ENCODE measurements at places on chromosomes 2 and 18.

DNA sequence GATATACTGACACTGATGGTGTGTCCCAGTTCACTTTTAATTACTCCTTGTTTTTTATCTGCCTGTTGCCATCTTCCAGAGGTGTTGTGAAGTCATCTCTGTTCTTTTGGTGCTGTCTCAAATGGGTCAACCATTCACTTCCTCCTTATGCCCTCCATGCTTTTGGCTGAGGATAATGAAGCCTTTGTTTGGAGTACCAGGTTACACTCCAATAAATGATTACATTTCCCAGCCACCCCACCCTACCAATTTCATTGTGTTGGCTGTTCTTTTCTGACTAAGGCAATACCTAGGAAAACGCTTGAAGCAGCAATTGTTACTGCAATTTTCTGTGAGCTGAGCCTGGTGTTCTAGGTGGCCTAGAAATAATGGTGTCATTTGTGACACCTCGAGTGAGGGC lies 29.8 kb upstream of the ACTG2 start:
- no peak for DNase-seq

GRCh38 chr2:123438251-123438650 lies 586.8 kb upstream of the CNTNAP5 start:
- DNase-seq, result no peak

DNA sequence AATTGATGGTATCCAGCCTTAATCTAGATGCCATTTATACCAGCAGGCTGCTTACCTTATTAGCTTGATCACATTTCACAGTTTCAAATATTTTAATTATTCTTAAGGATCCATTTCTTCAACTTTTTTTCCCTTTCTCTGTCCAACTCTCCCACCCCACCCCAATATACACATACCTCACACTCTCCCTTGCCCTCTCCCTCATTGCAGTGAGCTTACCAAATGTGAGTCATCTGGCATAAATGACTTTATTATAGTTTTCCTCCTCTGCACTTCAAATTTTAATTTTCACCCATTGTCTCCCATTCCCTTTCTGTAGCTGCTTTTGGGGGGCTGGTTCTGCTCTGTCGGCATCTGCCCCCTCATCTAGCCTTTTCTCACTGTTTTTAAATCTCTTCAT lies 12.9 kb downstream of the HTR2B start:
- DNase-seq, result no peak

DNA sequence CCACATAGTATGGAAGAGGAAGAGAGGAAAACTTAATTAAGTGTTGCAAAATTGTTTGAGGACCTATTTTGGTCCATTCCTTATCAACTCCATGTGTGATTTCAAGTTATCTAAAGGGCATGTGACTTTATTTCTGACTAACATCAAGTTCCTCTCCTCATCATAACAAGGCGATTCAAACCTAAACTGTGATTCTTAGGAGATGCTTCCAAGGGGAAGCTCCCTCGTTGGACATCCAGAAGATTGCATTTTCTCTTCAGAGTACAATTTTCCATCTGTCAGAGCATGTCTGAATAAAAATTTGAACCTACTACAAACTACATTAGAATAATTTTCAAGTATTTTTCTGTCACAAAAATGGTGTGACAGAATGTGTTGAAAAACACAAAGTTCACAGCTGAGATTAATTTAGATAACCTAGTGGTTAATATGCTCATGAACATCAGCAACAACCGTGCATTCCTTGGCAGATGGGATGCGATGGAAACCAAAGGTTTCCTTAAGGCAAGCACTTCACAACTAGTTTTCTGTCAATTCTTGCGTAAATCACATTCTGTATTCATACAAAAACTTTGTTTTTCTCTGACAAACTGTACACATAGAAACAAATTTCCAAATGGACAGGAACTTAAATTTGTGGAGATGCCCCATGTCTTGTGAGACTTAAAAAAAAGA lies 4.2 kb downstream of the SFT2D3 start:
- DNase-seq, result no peak

GRCh38 chr2:164569378-164569777 lies 51.9 kb downstream of the GRB14 start:
- DNase-seq, result no peak

DNA sequence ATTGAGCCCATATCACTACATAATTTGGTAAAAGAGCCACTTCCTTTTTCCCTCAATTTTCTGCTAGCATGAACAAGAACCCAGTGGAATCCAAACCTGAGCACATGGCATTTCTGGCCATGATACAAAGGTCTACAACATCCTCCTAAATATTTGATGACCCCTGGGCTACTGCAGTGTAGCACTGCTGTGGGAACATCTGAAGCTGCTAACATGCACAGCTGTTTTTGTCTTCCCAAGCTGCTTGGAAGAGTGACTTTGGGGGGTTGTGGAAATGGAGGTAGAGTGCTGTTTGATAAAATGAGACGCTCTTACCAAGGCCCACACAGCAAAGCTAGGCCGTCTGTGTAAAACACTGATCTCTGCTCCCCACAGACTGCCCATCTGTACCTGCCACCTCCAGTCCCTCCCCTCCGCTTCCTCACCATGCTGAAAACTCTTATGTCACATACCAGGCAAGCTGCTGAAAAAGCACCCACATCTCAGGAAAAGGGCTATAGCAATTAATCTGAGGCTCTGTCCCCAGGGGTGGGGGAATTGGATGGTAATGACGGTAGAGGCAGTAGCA lies 197.2 kb upstream of the HNRNPA3 start:
- DNase-seq, result no peak

GRCh38 chr2:205646680-205647079 lies 35.6 kb upstream of the NRP2 start:
- DNase-seq, result no peak

GRCh38 chr2:171712051-171712450 lies 24.8 kb downstream of the DYNC1I2 start:
- DNase-seq, result no peak

DNA sequence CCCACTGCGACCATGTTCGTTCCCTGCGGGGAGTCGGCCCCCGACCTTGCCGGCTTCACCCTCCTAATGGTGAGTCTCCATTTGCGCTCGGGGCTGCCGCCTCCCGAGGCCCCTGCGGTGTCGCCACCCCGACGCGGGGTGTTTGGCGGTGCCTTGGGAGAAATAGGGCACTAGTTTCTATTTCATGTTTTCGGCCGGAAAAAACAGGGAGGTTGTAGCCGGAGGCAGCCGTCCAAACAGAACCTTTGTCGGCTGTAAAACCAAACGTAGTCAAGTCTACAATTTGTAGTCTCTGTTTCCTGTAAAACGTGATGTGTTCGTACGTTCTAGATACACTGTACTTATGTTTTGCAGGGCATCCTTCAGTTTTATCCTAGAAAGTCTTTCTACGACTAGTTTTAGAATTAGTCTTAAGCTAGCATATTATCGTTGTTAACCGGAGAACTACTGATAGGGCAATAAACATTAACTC lies 290 bp downstream of the PSMG2 start:
- no peak for DNase-seq

DNA sequence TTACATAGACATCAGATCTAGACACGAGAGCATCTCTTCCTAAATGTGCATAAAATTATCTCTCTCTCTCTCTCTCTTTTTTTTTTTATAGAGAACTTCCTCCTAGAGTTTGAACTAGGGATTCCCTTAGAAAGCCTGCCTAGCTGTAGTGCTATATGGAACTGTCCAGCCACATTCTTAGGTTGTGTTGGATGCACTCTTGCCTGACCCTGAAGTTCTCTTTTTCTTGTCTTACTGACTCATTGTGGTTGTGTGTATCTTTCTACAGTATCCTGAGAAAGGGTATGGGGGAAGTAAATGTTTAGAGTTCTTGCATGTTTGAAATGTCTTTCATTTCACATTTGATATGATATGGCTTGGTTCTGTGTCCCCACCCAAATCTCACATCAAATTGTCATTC lies 368.2 kb downstream of the CDH2 start:
- no peak for DNase-seq

DNA sequence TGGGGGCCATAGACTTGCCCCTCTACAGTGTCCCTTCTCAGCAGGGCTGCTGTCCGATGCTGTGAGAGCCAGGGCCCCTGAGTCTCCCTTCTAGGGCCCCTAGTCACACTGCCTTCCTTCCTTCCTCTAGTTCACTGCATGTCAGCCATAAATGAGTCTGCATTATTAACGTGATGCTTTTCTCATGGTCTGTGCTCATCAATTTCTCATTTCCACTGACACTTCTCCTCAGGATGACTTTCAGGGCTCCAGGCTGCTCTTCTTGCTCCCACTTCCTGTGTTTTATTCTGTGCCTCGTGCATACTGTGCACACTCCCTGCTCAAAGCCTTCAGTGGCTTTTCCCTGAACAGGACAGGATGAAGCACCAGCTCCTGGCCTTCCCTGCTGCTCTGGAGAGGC lies 146.5 kb downstream of the FAM210A start:
- DNase-seq, result no peak

- DNase-seq, result no peak
Observed at GRCh38 chr2:72925328-72925943, 8.1 kb downstream of the EMX1 start.

DNA sequence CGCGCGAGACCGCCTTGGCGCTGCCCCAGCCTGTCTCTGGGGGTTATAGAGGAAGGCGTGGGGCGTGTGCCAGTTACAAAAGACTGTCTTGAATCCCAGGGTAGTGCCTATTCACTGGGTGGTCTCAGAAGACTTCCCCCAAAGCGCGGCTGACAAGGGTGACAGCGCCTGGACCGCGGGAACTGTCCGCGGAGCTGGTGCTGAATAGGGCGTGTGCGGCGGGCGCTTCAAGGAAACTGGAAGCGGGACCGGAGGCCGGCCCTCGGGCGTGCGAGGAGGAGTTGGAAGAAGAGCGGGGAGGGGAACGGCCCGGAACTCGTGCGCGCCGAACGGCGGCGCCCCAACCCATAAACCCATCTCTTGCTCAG lies 2.3 kb downstream of the EGR4 start:
- peak; percentile 20 for DNase-seq

GRCh38 chr2:101442667-101443061 lies 32.2 kb downstream of the RFX8 start:
- no peak for DNase-seq

GRCh38 chr18:68676913-68677312 lies 38.0 kb downstream of the TMX3 start:
- DNase-seq, result no peak

GRCh38 chr18:43760010-43760409 lies 482.7 kb upstream of the SYT4 start:
- no peak for DNase-seq

- DNase-seq, result no peak
Observed at GRCh38 chr2:141058556-141058955, 1072.3 kb downstream of the LRP1B start.

DNA sequence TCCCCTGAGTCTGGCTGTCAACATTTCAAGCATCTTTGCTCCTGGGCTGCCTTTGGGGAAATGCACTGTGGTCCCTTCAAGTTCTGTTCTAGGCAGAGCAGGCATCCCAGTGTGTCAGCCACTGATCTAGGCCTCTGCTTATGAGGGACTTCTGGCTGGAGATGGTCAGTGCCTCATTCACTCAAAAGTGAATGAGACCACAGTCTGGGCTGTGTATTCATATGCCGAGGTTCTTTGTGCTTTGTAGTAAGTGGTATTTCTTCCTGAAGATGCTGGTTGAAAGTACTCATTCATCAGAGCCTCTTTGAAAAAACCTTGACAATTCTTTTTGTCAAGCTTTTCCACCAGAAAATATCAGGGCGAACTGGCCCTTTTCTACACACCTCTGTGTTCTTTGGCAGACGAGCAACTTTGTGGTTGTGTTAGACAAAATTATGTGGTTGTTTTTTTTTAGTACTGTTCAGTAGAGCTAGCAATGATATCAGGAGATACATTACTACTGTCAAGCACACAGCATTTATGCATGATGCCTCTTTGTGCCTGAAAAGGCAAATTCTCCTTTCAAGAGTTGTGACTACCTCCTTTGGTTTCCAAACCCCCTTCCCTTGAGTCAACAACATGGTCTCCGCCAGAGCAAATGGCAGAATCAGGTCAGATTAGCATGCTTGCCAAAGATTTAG lies 510.9 kb upstream of the NRP2 start:
- DNase-seq, result no peak

DNA sequence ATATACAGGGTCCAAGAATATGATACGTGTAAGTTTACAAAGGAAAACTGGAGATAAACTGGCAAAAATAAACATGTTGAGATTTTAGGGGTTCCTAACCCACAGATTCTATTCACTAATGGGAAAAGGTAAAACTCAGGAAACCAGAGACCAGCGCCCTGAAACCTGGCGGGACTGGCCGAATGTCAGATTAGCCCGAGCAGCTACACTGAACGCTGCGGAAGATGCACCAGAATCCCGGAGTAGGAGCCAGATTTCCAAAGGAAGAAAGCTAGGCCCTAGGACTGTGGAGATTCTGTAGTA lies 679 bp upstream of the WDR75 start:
- DNase-seq, result no peak

DNA sequence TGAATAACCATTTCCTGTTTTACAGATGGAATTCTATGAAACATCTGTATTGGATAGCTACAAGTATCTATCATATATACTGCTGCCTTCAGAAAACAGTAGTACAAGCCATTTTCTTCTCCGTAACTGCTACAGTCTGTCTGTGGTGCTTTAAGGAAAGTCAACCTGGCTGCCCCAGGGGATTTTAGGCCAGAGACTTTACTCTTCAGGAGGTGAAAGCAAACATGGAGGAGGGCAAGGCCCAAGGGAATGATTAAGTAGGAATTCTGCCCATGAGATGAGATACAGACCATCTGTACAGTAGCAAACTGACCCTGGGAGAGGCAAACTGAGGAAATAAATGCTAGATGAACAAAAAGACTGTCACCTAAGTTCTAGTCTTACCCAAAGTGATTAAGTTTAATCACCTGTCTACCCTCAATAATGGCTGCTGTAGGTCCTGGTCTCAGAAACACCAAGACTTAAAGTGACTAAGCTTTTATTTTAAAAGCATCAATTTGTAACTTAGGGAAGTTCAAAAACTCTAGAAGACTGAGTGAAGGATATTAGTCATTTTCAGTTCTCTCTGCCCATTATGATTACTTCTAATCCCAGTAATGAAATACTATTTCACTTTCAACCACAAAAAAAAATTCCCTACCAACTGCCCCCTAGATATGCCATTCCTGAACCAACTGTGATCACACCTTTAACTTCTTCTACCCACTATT lies 14.8 kb downstream of the MBD2 start:
- DNase-seq, result no peak

- no peak for DNase-seq
Observed at GRCh38 chr2:183117226-183117625, 7.0 kb upstream of the NUP35 start.

DNA sequence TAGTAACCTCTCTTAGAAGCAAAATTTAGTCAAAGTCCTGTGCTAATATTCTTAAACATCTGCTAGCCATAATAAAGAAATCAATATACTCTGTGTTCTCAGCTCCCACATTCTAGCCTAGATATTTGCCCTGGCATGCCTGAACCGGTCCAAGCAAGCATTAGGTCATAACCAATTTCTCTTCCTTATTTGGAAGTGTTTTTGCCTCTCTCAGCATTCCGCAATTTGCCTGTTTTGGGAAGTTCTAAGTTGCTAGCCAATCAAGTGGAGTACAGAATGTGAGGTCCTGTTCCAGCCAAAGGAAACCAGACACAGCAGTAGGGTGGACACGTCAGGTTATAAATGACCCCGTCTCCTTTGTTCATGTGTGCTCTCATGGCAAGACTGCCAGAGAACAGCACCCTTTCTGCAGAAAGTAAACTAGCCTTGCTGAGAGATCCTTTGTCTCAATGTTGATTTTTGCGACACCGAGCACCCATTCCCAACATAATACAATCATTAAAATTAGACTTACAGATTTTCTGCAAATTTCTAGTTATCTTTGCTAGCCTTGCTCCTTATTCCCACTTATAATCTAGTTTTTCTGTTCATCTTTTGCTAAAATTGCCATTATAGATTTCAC lies 13.0 kb upstream of the SULT1C4 start:
- no peak for DNase-seq
